ENCODE measurements at places on chromosomes 3 and 15.
A peak's percentile ranks its signal among the peaks of the same experiment; 100 is the strongest.

GRCh38 chr15:101481381-101481705, 8.2 kb downstream of the PCSK6 start:
- DNase-seq, result no peak

DNA sequence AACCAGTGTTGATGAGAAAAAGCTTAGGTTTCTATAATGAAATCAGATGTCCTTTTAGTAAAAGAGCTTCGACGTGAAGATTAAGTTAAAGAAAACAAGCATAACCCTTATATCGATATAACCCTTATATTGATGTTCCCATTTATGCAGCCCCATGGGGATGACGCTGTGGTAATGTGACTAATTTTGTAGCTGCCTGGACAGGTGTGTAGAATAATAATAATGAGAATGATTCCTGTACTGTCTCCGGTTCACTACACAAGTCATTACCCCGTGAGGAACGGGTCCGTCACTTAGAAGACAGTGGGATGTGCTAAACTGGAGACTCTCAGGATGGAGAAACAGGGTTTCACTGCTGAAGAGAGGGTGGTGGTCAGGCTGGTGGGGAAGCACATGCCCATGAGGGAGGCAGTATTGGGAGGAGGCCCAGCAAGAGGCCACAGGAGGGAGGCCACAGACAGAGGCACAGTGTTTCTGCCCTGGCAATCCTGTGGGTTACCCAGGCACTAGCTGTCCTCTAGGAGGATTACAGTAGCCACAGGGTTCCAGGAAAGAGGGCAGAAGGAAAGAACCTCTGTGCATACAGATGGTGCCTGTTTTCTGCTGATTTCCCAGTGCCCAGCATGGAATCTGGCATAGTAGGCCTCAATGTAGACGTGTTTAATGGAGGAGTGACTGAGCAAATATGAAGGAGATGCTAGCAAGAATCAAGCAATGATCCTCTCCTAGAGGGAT, 191.1 kb upstream of the TSC22D2 start:
- DNase-seq, result no peak

- DNase-seq, result no peak
Measured at GRCh38 chr3:161568671-161569070, 72.1 kb downstream of the OTOL1 start.

DNA sequence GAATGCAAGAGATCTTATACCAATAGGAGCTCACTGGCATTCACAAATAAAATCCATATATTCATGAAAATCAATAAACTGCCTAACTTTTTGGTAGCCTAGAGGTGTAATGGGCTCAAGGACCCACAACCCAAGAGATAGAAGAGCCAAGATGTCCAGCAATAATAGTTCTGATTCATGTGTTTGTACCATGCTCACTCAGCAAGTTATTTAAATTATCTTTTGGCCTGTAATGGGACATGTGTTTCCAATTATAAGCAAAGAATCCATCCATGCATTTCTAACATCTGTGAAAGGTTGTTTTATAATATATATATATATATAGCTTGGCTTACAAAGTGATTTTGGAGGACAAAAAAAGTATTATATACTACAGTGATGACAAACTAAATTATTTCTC, 29.7 kb upstream of the SHC4 start:
- DNase-seq, result peak; percentile 25

- no peak for DNase-seq
Measured at GRCh38 chr15:101158166-101159095, 93.4 kb downstream of the CHSY1 start.

GRCh38 chr15:57307527-57308169, 68.7 kb upstream of the CGNL1 start:
- no peak for DNase-seq

DNA sequence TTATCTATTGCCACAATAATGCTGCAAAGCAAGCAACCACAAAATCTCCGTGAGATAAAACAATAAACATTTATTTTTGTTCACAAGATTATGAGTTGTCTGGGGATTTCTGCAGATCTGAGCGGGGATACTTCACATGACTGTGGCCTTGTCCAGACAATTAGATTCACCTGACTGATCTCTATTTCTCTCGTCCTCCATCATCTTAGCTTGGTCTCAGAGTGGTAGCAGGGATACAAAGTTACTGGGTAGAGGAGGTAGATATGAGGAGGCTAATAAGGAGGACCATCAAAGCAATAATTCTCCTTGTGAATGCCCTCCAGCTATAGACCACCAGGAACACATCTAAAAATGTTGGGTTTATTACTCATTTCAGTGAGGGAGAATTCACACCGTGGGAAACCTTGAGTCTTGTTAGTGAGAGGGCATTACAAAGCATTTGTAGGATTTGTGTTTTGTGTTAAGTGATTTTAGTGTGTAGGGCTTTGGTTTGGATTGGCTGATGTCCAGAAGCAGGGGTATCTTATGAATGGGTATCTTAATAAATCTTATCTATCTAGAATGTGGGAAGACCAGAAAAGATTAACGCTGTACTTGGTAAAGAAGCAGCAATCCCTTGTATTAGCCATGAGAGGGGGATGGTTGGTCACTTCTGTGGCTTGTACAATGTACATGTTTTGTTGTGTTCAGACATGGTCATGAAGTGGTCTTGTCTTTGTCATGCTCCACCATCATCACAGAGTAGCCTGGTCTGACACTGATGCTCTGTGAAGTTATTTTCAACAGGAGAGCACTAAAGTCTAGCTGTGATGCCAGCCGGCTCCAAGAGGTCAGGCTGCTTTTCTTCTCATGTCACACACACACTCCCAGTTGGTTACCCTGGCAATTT, 287.6 kb upstream of the STT3B start:
- DNase-seq, result no peak
